Activated CD8-positive, alpha-beta memory T cell treated with anti-CD3 and anti-CD28 coated beads for 4 hours (primary cell): ENCODE measurements at places on chromosomes 4 and X.

- no peak for DNase-seq
These were observed 1535.4 kb upstream of the ADGRL3 start for GRCh38 chr4:59664771-59665170.

DNA sequence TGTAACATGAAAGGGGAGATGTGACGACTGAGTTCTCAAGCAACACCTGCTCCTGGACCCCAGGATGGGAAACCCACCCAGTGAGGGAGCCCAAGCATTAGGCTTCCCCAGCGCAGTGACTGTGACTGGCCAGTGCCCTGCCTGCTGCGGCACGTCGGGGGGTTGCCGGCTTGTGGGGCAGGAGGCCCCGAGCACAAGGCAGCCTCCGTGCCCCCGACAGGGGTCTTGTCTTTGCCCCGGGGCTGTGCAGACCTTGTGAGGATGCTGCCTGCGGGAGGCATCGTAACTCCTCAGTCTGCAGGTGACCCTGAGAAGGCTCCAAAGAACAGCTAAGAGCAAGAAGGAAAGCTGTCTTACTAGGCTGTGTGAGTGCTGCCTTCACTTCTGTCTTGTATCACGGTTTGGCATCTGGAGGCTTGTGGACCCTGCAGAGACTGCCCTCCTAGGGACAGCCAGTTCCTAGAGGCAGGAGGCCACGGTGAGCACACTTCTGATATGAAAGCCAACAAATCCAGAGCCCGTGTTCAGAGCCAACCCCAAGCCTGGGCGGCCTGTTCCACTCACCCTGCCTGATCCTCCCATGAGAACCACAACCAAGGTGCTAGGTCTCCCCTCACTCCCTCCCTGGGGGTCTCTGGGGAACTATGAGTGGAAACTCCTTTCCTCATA, 47.7 kb downstream of the FGFRL1 start:
- no peak for DNase-seq

DNA sequence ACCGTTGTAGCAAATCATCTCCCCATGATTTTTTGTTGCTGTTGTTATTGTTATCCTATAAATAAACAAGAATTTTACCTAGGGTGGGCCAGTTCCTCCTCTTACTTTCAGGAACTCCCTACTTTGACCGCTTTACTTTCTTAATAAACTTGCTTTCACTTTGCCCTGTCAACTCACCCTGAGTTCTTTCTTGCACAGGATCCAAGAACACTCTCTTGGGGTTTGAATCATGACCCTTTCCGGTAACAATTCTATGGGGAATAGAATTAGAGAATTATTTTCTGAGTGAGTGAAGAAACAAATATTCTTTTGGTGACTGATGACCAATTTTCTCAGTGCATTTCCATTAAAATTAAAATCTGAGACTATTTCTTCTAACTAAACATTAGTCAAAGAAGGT, 584.0 kb upstream of the TENM3 start:
- DNase-seq = no peak

- DNase-seq = no peak
These were observed 207.4 kb downstream of the CEP135 start for GRCh38 chr4:56156141-56156540.

DNA sequence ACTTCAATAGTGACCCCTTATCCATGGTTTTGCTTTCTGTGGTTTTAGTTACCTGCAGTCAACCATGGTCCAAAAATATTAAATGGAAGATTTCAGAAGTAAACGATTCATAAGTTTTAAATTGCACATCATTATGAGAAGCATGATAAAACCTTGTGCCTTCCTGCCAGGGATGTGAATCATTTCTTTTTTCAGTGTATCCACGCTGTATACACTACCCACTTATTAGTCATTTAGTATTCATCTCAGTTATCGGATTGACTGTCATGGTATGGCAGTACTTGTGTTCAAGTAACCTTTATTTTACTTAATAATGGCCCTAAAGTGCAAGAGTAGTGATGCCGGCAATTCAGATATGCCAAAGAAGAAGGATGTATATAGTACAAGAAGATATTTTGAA, 37.7 kb upstream of the TASL start:
- DNase-seq = no peak

DNA sequence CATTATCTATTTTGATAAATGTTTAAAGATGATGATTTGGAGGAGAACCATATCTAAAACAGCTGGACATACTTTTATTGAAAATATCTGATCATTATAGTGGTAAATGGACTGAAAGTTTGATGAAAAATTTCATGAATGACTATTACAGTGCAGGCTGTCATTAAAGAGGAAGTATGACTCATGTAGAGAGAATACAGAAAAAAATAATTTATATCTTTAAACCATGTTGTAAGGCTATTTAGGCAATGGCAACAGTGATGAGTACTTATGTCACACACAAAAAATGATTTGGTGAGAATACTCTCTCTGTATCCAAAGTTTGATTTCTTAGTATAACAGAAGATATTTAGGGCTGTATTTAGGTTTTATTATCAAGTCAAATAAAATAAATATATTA, 3.9 kb upstream of the GLRB start:
- DNase-seq = no peak

- no peak for DNase-seq
These were observed 162.2 kb upstream of the ANXA10 start for GRCh38 chr4:167930166-167930565.

DNA sequence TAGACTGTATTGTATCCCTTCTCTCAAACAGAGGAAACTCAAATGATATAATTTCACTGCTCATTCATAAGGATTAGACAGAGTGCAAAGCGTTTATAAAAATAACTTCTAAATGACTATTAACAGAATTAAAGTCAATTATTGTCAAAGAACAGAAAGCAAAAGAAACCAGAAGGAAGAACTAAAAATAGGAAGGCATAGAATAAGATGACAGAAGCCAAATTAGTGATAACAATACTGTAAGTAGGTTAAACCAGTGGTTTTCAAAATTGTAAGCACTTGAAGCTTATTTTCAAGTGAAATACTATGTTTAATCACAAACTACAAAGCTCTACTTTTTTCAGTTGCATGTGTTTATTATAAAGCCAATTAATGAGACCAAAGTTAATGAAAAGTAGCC, 305.2 kb downstream of the PPP1R2C start:
- no peak for DNase-seq

- DNase-seq = no peak
These were observed 20.4 kb downstream of the NUP54 start for GRCh38 chr4:76127754-76128153.

- no peak for DNase-seq
These were observed 36.1 kb downstream of the DCK start for GRCh38 chr4:71029504-71029903.

GRCh38 chr4:22416403-22416802, 99.5 kb downstream of the ADGRA3 start:
- DNase-seq = no peak
